Uterine smooth muscle cell (primary cell): ENCODE measurements at places on chromosomes 11 and 22. TPM values are rescaled to one million over a fixed set of nuclear protein-coding genes. Genes with fewer than 3 reads are reported as not detected.

Gene KRTAP5-4
- not detected in 2 replicates for total RNA-seq

Gene ZP1
- total RNA-seq, result 0.12 TPM in 1 of 2 replicates, not detected in the other

Gene SLC29A2
- 0.11 and 0.37 TPM in 2 replicates for total RNA-seq

Gene KIAA0930
- total RNA-seq, result 44.8 and 54.0 TPM in 2 replicates
